ENCODE measurements at places on chromosomes 2 and 18. TPM values are rescaled to one million over a fixed set of nuclear protein-coding genes. Genes with fewer than 3 reads are reported as not detected.

GAL3ST2 gene
- 0.20 TPM for total RNA-seq

- DNase-seq = no peak
Observed at GRCh38 chr2:165544897-165545296, 75.4 kb downstream of the CSRNP3 start.

DNA sequence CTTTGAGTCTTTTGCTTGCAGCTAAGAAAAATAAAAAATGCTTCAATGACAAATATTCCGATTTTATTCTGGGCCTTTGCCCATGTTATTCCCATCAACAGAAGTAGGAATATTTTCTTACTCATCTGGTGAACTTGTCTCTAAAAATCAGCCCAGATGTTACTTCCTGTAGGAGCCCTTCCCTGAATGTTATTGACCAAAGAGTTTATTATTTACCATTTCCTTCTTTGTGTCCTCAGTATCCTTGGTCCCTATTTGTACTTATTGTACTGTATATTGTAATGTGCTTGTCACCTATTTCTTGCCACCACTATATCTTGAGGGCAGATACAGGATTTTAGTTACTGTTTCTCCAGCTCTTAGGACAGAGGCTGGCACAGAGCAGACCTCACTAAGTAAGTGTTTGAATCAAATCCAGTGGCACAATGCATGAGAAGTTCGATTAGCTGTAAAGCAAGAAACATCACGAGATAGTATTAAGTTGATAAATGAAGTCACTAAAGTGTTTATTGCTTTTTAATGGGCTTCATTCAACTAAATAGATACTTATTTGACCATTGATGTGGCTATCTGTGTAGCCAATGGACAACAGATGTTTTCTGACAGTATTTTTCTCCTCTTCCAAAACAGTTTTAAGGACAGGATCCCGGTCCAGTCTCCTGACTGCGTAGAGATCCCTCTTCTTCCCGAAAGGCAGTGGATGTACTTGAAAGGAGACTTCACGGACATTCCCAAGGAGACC, 109.1 kb downstream of the DDX1 start:
- DNase-seq = no peak

CYTIP gene
- 231 TPM for total RNA-seq

DNA sequence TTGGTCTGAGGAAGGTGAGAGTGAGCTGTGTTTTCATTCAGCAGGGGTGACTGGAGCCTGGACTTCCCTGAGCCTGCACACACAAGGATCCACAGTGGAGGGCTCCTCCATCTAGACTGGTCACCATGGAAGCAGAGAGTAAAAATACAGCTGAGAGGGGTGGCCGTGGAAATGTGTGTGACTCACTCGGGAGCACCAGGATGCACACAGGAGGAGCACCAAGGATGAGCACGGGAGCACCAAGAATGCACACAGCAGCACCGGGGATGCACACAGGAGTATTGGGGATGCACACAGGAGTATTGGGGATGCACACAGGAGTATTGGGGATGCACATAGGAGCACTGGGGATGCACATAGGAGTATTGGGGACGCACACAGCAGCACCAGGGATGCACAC, 365.2 kb upstream of the MYT1L start:
- DNase-seq = no peak

ABCG5 gene
- not detected for total RNA-seq

- DNase-seq = peak; percentile 33
Observed at GRCh38 chr2:607709-608108, 69.5 kb downstream of the TMEM18 start.

PROC gene
- not detected for total RNA-seq

- no peak for DNase-seq
Observed at GRCh38 chr18:32607816-32608215, 137.1 kb upstream of the GAREM1 start.

NEMP2 gene
- total RNA-seq = 17.4 TPM

DNA sequence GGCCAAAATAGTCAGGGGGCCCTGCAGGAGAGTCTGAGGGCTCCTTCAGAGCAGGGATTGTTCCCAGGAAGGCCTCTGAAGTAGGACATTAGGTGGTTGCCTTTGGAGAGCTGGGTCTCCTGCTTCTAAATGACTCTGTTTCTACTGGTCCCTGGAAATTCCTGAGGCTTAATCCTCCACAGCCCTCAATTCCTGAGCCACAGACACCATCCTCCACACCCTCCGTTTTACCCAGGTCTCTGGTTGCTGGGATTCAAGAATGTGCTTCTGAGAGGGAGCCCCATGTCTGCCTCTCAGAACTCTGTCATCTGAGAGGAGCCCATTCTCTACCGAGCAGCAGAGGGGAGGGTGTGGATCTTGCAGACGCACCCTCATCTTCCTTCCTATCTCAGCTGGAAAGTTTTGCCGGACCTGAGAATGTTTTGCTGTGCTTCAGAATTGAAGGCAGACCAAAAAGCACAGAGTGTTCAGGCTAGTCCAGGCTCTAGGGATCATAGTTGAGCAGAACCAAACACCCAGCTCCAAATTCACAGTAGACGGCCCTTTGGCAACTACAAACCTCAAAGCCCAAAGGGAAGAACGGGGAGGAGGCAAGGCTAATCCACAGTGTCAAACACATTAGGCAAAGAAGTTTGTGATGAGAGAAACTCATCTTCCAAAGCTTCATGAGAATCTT, 8.1 kb downstream of the VIT start:
- no peak for DNase-seq
